Right lung (tissue), 10 donors: ENCODE measurements at places on chromosomes 1 and 21.

GRCh38 chr1:52400131-52400530 lies 4.1 kb downstream of the ORC1 start:
- no peak for DNase-seq

GRCh38 chr1:117278531-117278930 lies 67.8 kb upstream of the VTCN1 start:
- no peak for DNase-seq

DNA sequence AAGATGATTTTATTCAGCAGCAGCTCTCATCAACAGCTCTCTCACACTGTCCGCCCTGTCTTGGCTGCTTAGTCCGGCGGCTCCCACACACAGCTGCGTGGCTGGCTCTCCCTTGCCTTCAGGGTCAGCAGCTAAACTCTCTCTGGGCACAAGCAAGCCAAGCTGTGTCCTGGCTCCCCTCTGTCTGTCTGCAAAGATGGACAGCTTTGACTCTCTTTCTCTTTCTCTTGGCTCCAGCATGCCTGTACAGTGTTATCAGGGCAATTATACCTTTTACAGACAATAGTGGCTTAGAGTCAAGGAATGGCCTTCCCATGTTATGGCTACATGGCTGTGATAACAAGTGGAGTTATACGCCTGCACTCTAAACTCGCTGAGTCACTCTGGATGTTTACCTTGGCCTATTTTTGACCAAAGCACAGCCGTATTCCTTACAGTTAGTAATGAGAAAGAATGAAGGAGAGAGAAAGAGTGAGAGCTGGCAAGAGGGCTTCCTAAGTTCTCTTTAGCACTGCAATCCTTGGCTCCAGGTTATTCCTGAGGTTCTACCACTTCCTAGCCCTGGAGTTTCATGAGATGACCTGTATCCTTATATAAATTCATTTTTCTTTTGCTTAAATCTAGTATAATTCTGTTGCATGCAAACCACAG lies 59.9 kb upstream of the ZSWIM5 start:
- DNase-seq = no peak

DNA sequence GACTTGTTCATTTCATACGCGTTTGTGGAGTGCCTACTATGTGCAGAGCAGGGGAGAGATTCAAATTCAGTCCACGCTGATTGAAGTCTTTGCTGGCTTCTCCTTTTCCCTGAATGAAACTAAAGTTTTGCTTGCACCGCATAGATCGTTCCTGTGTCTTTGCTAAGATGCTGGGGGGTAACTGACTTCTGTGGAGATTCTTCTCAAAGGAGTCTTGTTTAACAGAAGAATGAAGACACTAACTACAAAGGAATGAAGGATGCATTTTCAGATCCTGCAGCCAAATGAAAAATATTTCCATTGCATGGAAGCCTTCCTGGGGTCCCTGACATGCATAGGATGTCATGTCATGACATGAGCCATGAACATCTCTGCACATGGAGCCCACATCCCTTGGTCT lies 26.9 kb upstream of the H6PD start:
- no peak for DNase-seq

DNA sequence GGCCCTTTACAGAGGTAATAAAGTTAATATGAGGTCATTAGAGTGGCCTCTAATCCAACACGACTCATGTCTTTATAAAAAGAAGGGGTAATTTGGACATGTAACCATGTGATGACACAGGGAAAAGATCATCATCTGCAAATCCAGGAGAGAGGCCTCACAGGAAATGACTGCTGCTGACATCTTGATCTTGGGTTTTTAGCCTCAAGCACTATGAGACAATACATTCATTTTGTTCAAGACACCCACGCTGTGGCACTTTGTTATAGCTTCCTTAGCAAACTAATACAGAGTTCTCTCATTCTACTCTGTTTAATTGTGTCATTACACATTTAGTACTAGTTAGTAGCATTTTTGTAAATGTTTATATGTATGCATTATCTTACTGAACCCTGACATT lies 64.0 kb upstream of the RUNX1 start:
- DNase-seq = no peak

GRCh38 chr1:156664767-156665411 lies 12.3 kb downstream of the NES start:
- DNase-seq = peak; percentile 41

DNA sequence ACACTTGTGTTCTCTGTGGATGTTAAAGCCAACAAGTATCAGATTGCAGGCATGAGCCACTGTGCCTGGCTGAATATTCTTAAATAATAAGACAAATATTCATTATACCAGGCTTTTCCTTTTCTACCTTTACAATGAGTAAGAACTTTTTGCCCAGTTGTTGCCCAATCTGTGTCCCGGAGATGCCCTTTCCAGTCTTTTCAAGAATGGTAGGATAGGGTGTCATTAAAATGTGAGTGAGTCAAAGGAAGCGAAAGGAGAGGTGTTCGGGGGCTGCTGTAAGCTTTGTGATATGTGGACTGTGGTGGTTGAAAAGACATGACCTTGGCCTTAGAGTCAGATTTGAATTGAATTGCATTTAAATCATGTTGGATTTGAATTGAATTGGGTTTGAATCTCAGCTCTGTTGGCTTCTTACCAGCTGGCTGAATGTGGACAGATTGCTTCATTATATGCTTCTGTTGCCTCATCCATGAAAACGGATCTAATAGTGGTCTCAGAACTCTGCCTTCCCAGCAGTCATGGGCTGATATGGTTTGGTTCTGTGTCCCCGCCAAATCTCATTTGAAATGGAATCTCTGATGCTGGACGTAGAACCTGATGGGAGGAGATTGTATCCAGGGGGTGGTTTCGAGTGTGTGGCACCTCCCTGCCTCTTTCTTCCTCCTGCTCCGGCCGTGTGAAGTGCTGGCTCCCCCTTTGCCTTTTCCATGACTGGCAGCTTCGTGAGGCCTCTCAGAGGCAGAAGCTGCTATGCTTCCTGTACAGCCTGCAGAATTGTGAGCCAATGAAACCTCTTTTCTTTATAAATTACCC lies 22.7 kb upstream of the AADACL3 start:
- DNase-seq = peak; percentile 70

DNA sequence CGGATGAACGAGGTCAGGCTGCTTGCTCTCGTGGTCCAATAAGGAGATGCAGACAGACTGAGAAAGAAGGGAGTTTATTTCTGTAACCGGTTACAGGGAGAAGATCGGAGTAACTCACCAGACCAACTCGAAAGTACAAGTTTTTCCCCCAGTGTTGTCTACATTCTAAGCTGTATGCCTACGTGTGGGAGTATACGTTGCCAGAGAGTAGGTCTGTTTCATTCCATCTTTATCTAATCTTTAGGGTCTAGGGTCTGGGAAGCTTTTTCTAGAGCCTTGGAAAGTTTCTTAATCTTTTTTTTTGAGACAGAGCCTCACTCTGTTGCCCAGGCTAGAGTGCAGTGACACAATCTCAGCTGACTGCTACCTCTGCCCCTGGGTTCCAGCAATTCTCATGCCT lies 4.7 kb upstream of the PADI1 start:
- no peak for DNase-seq
